ENCODE measurements at places on chromosomes 5 and 9. TPM values are rescaled to one million over a fixed set of nuclear protein-coding genes. Genes with fewer than 3 reads are reported as not detected.

DNA sequence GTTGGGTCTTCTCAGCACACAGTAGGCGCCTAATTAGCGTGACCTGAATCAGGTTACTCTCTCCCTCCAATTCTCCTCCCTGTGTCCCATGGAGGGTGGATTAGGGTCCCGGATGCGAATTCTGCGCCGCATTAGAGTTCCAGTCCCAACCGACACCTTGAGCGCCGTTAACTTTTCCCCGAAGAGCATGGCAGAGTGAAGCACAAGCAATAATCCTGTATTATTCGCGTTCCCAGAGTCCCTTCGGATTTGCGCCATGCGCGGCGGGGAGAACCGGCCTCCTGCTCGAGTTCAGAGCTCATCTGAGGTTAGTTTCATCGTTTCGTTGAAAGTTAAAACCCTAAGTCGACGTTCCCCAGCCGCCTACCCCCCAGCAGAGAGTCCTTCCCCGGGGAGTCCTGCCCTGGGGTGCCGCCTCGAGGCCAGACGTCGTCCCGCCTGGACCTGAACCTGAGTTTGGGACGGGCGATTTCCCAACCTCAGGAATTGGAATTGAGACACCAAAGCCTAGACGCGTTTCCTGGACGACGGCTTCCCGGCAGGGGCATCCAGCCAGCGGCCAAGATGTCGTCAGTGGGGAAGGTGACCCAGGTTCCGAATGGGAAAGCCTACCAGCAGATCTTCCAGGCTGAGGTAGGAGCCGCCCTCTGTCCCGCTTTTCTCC is at the start of gene CCDC180:
Gene CCDC180, plus strand, starts transcription at position 160 of the 664 bp plus-strand sequence. Its CDS starts 405 bp downstream, at position 565.
- peak; percentile 49 for DNase-seq

DNA sequence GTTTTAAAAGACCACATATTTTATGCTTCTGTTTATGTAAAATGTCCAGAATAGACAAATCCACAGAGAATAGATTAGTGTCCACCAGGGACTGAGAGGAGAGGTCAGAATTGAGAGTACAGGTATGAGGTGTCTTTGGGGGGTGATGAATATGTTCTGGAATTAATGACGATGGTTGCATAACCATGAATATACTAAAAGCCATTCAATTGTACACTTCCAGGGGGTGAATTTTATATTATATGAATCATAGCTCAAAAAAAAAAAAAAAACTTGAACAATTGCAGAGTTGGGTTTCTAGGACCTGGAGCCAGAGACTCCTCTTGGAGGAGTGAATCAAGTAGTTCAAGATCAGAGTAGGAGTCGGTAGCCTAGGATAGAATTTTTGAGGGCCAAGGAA is 57.8 kb upstream of the RUSC2 start:
- DNase-seq, result no peak

GABRA1 gene
- total RNA-seq, result not detected

- no peak for DNase-seq
Observed at GRCh38 chr9:70933321-70933720, 188.1 kb downstream of the TRPM3 start.

- DNase-seq, result no peak
Observed at GRCh38 chr9:22158271-22158670, 149.2 kb upstream of the CDKN2B start.

DNA sequence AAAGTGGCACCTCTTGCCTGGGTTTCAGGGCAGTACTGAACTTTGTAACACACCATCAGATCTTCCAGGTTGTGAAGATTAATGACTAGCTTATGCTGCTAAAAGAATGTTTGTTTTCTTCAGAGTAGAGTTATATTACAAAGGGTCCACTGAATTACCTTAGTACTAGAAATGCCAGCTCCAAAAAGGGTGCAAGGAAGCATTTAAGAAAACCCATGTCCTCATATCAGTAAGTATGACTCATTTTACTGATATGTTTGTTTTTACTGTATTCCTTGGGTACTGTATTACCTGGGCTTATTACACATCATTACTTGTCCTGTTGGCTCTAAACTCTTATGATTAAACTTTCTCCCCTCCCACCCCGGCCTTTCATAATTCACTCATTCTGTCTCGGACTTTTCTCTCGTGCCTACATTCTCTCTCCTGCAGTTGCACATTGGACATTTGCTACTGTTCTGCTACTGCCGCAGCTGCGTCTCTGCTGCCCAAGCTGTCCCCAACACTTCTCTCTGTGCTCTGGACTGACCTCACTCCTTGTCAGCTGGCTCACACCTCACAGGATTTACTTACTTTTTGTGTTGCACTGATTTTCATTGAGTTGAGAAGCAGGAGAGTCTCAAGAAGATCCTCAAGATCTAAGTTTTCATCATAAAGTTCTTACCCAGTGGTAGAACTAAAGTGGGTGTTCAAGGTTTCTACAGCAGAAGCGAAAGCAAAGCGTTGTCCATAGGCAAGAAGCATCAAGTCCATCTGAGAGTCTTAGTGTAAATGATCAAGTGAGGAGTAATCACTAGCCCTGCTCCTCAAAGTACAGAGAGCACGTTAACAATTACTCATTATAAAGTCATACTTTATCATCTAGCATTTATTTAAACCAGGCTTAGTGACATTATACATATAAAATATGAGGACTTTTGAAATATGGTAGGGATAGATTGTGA is 53.2 kb upstream of the C9orf72 start:
- no peak for DNase-seq

DNA sequence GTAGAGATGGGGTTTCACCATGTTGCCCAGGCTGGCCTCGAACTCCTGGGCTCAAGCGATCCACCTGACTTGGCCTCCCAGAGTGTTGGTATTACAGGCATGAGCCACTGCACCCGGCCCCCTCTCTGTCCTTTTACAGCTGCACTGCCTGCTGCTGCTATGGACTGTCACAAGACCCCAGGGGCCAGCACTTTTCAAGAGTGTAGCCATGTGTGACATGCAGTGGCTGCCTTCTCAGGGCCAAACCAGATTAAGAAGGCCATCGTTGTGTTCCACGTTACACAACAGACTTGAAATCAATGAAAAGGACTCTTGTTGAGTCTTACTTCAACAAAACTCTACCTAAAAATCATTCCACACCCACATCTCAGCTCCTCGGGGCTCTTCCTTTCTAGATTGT is 78.9 kb upstream of the ICE1 start:
- no peak for DNase-seq

ERGIC1 gene
- total RNA-seq, result 75.5 TPM

DNA sequence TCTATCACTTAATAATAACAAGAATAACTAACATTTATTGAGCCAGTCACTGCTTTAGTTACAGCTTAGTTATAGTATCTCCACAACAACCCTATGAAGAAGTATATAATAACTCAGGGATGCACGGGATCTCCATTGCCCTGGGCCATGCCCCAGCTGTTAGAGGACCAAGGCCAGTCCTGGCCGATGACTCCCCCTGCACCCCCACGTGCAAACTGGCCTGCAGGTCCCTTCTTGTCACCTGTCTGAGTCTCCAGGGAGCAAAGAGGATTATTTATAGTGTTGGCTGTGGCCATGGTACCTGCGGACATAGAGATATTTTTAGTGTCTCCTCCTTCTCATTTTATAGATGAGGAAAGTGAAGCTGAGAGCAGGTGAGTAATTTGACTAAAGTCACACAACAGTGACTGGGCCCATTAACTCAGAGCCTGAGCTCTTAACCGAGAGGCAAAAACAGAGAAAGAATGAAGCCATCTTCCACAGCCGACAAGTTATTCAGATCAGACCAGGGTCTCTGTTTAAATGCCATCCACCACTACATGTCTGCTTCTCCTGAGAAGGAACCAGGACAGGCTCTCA is 94.4 kb downstream of the TMEM215 start:
- no peak for DNase-seq

- no peak for DNase-seq
Observed at GRCh38 chr9:16069671-16070454, 517.0 kb downstream of the CCDC171 start.

TAS2R1 gene
- total RNA-seq, result not detected

GRCh38 chr9:38339087-38339486 is 53.4 kb upstream of the ALDH1B1 start:
- DNase-seq, result no peak

DNA sequence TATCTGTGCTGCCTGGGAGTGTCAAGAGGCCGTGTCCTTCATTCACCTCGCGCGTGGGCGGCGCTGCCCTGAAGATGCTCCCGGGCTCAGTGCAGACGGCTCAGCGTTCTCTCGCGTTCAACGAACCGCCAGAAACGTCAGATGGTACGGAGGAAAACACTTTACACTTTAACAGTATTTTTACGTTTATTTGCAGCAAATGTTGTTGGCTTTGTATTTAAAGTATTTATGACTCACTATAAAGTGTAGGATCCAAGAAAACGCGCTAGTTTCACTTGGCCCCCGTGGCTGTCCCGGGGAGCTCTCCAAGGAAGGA is 544 bp upstream of the ERCC6L2 start:
- DNase-seq, result peak; percentile 76

Measured in Right ventricle myocardium superior (tissue), 1 donor.